ENCODE measurements at places on chromosomes 2 and 18.
A peak's percentile ranks its signal among the peaks of the same experiment; 100 is the strongest.

DNA sequence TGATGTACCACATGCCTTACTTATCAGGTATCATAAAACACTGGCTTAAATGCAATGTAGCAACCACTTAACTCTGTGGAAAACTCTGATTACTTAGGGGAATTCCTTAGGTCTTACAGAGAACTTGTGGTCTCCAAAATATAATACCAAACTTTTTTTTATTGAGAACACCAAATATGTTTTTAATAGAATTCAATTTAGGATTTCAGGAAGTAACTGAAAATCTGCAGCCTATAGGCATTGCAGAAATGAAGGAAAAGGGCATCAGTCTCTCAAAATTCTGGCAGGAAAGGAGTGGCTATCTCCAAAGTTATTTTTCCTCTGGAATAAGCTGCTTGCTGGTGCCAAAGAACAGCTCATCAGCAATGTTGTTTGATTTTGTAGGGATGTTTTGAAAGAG, 105.3 kb upstream of the UGP2 start:
- ATAC-seq = no peak

GRCh38 chr2:43397411-43397810, 171.0 kb upstream of the ZFP36L2 start:
- ATAC-seq = no peak

- no peak for ATAC-seq
These were observed 456.3 kb downstream of the DLGAP1 start for GRCh38 chr18:3998698-3999333.

DNA sequence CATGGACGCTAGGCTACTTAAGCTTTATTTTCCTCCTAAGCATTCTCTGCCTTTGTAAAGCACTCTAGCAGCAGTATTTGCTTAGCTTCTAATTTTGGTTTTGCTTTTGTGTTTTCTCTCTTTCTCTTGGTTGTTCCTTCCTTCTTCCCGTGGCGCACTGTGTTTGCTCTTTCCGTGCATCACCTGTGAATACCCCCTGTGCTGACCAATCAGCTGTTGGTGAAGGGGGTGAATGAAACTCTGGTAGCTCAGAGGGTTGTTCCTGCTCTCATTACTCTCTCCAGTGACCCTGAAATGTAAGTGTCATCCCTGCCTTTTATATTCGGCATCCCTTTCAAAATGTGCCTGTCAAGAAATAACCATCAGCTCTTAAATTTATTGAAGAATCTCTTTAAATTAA, 45.5 kb upstream of the TNFRSF11A start:
- no peak for ATAC-seq

- no peak for ATAC-seq
These were observed 97.9 kb upstream of the KLHL29 start for GRCh38 chr2:23286758-23287704.

DNA sequence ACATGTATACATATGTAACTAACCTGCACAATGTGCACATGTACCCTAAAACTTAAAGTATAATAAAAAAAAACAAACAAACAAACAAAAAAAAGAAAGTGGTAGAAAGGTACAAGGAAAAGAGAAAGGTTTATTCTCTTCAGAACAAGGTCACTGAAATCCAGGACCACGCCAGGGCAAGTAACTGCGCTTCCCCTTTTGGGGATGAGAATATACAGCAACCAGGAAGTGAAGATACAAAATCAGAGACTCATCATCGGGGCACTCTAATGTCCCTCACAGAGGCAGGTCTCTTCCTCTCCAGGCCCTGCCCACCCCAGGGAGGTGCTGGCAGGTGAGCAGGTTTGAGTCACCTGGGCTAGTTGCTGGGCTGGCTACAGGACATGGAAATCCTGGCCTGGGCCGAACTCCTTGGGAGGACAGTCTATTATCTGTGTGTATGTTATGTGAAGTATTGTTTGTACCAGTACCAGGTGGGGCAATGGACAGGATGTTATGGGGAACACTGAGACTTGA, 100.4 kb upstream of the GPR45 start:
- no peak for ATAC-seq

GRCh38 chr2:84924173-84925106, 19.0 kb downstream of the TMSB10 start:
- peak; percentile 9 for ATAC-seq

DNA sequence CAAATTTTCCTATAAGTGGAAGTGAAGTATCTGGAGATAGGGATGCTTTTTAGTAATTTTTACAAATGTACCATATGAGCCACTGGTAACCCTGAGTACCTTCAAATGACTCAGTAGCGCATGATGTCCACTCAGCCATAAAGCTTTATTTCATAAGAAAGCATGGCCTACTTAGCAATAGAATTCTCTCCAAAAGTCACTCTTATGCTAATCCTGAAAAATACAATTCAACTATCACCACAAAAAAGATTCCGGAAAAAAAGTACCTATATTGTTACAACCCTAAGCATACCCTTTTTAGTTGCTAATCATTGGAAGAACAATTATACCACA, 732.2 kb downstream of the SOCS6 start:
- no peak for ATAC-seq

DNA sequence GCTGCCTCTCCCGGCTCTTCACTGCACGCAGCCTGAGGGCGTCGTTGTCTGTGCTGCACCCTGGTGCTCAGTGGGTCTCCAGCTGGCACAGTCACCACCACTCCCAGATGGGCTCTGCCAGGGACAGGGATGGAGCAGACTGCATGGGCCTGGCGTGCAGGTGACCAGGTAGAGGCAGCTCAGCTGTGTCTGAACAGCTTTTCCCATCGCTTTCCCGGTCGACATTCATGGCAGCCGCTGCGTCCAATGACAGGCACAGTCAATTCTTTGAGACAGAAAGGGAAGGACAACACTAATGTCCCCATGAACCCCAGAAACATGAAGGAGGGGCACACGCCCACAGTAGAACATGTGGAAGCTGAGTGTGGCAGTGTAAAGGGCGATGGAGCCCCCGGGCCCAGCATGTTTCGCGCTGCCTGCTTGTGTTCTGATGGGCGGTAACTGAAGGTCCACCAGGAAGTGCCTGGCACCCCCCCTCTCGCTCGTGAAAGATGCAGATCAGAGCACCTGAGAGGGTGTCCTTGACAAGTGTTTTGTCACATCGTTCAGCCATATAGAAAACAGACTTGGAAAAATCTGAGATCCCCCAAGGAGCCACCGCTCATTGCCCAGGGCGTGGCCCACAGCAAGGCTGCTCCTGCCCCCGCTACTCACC, 122.4 kb downstream of the NFATC1 start:
- no peak for ATAC-seq

GRCh38 chr2:148298196-148298595, 277.3 kb downstream of the MBD5 start:
- ATAC-seq = no peak

- ATAC-seq = no peak
These were observed 112.6 kb downstream of the MDH1 start for GRCh38 chr2:63701406-63701805.

DNA sequence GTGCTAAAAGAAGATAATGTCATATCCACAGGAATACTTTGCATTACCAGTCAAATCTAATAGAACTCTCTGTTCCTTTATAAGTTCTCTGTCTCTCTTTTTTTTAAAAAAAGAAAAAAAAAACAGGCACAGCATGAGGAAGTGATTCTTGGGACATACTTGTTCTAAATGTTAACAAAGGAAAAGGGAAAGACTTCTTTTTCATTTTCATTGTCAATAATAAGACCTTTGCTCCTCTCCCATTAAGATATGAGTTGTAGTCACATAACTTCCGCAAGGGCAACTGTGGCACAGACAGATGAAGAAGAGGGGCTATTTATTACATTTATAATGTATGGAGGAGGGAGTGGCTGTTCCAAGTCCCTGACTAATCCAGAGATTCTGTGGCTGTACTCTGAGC, 4.7 kb downstream of the CD302 start:
- no peak for ATAC-seq

- ATAC-seq = no peak
These were observed 59.4 kb downstream of the SNORC start for GRCh38 chr2:232929303-232930058.

DNA sequence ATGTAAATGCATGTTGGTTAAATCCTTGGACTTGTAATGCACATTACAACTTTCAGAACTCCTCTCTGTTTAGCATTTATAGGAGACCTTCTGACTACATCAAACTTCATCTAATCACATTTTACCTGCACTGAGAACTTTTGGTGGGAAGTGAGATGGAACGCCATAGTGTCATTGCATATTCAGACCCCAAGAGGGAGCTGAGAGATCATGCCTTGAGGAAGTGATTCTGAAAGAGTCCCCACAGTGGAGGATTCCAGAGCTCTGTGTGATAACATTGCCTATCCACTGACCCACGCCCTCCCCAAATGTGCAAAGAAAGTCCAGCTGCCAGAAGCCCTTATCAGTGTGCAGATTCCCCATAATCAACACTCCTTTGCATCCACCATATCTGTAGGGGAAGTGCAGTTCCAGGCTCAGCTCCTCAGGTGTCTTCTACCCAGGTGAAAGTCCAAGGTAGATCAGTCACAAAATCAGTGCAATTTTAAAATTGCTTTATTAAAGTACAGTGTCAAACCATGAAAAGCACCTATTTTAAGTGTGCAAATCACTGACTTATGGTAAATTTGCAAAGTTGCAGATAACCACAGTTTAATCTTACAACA, 212.4 kb downstream of the RPIA start:
- no peak for ATAC-seq

- no peak for ATAC-seq
These were observed 75.2 kb upstream of the RMDN2 start for GRCh38 chr2:37849911-37850310.

DNA sequence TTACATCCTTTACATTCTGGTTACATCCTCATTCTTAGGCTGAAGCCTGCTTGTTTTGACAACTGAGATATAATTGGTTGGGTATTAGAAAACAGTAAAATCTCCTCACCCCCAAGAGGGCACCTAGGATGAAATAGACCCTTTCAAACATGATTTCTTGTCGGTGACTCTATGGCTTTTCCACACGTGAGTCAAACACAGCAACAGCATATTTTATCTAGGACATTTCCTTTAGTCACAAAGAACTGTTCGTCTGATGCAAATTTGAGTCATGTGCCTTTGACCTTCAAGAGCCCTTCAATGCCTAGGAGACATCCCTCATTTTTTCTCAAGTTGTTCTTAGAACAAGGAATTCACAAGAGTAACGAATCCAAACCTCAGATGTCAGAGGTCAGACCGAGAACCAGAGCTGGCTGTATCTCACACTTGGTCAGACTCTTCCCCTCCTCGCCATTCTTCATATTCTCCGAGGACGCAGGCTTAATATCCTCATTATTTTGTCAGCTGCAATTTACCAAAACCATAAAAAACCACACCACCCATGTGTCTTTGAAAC, 60.5 kb upstream of the ALKAL2 start:
- ATAC-seq = no peak

GRCh38 chr18:56269958-56270357, 368.4 kb downstream of the TXNL1 start:
- ATAC-seq = no peak

GRCh38 chr2:11121099-11121822, 34.0 kb upstream of the SLC66A3 start:
- no peak for ATAC-seq

GRCh38 chr2:224440988-224441387, 39.1 kb upstream of the FAM124B start:
- no peak for ATAC-seq

DNA sequence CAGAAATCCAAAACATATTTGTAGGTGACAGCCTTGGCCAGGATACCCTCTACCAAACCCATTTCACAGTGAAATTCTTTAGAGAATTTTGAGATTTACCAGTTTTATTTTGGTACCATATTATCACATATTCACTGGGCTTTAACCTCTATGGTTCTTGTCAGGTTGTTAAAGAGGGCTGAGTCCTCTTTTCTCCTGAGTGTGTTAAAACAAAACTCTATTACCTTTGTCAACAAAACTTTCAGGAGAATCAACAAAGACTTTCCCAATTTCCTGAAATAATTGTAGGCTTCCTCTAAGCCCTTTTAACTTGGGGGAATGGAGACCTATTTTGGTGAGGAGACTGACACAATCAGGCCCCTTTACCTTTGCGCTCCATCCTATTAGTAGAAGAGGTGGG, 155.2 kb downstream of the TRABD2A start:
- no peak for ATAC-seq

DNA sequence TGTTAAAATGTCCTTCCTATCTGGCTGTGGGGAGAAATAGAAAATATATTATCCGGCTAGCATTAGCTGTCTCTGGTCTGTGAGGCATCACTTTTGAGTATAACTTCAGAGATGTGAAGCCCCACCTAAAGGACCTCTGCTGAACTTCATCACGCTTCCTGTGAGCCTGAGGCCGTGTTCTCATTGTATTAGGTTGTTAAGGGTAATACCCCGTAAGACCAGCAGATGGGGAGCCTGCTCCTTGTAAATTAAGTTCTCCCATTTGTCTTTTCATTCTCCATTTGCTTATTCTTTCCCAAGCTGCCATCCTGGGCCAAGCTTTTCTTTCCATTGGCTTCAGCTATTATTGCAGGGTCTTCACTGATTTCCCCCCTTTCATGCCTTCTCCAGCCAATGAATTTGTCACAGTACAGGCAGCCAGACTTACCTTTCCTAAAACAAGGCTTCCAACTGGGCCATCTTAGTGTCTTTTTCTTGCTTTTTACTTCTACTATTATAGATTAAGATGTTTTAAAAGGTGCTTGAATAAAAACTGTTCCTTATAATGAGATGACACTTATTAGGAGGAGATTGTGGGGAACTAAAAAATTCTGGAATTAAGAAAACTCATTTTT, 12.4 kb downstream of the NIF3L1 start:
- ATAC-seq = peak; percentile 99

GRCh38 chr2:32436150-32436549, 79.3 kb downstream of the BIRC6 start:
- peak; percentile 49 for ATAC-seq
